NCI-H1436 treated with DMSO at 0.1 percent for 48 hours (cell line): ENCODE measurements at places on chromosomes 7 and 10.

GRCh38 chr10:42972946-42973345, 103.9 kb upstream of the RET start:
- DNase-seq: no peak

DNA sequence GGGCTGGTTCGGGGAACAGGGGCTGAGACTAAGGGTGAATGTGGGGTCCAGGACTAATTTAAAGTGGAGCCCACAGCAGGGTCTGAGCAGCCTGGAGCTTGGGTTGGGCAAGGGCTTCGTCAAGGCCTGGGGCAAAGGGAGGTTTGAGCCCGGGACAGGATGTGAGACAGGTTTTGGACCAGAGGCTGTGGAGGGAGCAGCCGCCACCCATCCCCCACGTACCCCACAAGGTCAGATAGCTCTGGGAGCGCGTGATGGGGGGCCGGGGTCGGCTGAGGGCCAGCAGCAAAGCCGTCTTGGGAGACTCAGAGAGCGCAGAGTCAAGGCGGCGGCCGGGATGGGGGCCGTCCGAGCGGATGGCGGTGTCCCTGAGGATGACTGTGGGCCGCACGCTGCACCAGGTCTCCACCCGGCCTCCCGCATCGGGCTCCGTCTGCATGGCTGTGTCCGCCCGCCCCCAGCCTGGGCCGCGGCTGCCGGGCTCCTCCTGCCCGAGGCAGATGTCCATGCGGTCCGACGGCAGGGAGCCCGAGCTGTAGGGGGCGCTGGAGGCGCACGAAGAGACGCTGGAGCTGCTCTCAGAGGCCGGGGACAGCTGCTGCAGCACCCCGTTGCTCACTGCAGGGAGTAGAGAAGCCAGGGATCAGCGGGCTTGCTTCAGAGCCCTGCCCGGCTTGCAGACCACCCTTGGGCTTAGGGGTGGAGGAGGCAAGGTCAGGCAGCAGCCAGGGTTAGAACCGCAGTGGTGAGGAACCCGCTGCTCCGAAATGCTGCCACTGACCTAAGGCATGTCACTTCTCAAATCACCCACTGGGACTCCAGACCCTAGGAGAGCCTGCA, 12.1 kb downstream of the PDZD7 start:
- no peak for DNase-seq

DNA sequence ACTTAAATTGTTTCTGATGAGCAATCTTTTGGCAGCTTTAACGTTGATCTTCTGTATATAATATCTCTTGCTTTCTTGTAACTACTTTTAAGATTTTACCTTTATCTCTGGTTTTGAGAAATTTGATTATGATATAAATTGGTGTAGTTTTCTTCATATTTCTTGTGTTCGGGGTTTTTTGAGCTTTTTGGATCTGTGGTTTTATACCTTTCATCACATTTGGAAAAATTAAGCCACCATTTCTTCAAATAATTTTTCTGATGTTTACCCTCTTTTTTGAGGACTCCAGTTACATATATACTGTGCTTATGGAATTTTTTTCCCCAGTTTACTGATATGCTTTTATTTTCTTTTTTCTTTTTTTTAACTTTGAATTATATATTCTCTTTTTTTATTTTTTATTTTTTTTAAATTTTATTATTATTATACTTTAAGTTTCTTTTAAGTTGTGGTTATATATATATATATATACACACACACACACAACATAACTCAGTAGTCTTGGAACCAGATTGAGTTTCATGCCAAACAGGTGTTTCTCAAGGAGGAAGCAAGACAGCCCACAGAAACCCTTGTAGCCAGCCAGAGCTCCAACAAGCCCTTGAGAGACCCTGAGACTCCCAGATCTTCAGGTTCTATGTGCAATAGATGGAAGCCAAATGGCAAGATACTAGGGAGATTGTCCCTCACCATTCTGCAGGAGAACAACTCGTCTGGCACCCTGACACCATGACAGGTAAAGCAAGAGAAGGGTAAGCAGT, 27.5 kb upstream of the NME8 start:
- no peak for DNase-seq

- DNase-seq: peak; percentile 4
Observed at GRCh38 chr10:110600487-110601101, 33.1 kb downstream of the SMC3 start.

- DNase-seq: no peak
Observed at GRCh38 chr10:28906011-28906411, 228.7 kb downstream of the BAMBI start.

DNA sequence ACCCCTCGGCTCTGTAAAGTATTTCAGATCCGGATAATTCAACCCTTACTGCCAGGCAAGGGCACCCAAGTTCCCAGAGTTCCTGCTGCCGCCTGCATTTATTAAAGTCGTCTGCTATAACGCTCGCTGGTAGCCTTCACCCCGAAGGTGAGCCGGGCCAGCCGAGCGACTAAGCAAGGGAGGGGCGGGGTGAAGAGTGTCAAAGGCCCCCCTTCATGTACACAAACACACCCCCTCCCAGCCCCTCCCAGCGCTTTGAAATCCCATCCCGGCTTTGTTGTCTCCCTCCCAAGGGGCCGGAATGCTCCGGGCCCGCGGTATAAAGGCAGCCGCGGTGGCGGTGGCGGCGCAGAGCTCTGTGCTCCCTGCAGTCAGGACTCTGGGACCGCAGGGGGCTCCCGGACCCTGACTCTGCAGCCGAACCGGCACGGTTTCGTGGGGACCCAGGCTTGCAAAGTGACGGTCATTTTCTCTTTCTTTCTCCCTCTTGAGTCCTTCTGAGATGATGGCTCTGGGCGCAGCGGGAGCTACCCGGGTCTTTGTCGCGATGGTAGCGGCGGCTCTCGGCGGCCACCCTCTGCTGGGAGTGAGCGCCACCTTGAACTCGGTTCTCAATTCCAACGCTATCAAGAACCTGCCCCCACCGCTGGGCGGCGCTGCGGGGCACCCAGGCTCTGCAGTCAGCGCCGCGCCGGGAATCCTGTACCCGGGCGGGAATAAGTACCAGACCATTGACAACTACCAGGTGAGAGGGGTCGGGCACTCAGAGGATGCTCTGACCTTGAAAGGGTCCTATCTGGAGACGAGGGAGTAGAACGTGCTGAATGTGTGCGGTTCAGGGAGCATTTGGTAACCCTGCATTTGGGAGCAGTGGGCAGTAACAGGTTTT, at the start of gene DKK1:
TSS of gene DKK1 (plus strand) at position 349 of the 889 bp plus-strand sequence. CDS start at position 503, 154 bp downstream.
- no peak for DNase-seq

- DNase-seq: no peak
Observed at GRCh38 chr7:19715499-19715898, 6.7 kb upstream of the POLR1F start.

DNA sequence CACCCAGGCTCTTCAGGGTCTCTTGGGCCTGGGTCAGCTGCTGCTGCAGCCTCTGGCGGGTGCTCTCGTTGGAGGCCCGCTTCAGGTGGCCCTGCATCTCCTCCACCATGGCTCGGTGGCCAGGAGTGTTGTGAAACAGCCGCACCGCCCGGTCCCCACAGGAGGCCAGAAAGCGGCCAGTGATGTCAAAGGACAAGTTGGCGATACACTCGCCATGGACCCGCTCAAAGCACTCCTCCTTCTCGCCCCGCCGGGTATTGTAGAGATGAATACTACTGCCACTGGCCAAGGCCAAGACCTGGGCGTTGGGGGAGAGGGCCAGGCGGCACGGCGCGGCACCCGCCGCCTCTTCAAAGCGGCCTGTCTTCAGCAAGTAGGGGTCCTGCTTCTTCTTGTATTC, 7.9 kb downstream of the TBL2 start:
- no peak for DNase-seq

DNA sequence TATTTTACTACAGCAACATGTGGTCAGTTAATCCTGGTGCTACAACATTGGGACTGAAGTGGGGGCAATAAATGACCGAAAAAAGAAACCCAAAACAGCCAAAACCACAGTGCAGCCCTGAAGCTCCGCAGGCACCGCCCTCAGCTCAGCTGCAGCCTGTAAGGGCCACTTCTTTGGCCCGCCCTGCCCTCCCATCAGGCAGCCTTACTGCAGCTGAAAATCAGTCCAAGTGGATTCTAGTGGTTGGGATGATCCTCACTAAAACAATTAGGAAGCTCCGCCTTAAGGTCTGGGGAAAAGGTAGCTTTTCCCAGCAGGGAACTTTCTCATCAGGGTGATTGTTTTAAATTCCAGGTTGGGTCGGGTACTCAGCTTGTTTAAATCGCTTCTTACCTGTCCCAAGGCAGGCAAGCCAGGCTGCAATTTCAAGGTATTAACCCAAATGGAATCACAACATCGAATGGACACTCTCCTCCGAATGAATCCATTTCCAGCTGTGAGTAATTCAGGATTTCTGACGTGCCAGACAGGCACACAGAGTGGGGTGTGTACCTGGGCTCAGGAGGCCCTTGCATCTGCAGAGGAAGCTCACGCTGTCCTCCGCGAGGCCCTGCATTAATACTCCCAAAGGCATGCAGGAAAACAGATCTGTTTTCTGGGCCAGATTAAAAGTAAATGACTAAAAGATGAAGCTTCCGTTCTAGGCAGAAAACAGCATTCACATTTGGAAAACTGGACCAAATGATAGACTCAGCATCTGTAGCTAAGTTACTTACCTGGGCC, 104.3 kb downstream of the CREB5 start:
- no peak for DNase-seq

DNA sequence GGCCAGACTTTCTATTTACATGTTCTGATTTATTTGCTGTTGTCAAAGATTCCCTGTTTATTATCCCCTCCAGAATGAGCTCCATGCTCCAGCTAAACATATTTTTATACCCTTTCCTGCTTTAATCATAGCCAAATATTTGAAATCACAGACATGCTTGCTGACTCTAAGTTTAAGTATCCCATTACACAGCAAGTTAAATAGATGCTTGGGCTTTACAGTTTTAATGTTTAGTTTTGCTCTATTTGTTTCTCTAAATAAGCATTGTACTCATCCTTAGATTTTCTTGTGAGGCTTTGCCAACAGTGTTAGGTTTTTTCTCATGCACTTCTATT, 196.8 kb downstream of the TAX1BP1 start:
- no peak for DNase-seq

DNA sequence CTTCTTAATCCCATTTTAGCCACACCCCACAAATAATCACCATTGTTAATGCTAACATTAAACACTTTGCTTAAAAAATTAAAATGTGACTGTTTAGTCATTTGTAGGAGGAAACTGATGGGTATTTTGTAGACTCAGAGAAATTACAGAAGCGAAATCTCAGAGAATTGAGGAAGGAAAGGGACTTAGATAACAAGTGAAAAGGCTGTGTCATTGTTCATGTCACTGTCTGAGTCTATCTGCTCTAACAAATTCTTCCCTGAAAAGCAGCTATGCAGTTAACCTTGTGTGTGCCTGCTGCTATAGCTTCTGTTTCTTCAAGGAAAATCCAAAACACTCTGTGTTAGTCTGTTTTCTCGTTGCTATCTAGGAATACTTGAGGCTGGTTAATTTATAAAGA, 40.9 kb upstream of the PLXDC2 start:
- no peak for DNase-seq

- DNase-seq: no peak
Observed at GRCh38 chr7:64996305-64996704, 5.5 kb upstream of the ZNF117 start.

DNA sequence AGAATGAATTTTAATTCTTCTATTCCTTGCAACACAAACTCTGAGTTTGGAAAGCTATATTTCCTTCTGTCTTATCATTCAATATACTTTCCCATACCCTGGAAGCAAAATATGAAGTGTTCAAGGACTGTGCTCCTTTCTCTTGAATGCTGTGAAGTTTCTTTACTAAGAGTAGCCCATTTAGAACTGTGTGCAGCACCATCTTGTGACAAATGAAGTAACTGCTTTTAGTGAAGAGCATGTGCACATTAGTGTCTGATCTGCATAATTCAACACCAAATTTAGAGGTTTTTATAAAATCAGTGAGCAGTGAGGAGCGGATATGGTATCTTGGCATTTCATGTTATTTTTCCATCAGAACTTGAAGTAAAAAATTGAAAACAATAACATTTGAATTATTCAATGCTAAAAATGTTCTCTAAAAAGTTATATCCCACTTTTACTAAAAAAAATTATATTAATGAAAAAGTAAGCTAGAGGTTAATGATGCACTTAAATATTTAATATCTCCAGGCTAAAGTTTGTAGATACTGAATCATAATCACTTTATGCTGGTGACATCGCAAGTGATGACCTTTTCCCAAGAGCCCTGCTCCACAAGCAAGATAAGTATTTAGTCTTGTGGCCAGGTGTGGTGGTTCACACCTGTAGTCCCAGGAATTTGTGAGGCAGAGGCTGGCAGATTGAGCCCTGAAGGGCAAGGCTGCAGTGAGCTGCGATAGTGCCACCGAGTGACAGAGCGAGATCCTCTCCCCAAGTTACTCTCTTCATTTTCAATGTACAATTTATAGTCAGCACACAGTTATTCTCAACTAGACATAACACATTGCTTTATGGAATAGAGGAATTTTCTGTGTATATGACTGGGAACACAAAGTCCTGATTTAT, 108.8 kb upstream of the PCLO start:
- DNase-seq: no peak

GRCh38 chr10:27388761-27389399, 115.2 kb upstream of the RAB18 start:
- no peak for DNase-seq

GRCh38 chr7:81079746-81080145, 160.9 kb upstream of the SEMA3C start:
- DNase-seq: no peak

- DNase-seq: no peak
Observed at GRCh38 chr10:113433711-113434110, 119.1 kb upstream of the HABP2 start.

- no peak for DNase-seq
Observed at GRCh38 chr10:72009051-72009424, 44.8 kb downstream of the CHST3 start.

DNA sequence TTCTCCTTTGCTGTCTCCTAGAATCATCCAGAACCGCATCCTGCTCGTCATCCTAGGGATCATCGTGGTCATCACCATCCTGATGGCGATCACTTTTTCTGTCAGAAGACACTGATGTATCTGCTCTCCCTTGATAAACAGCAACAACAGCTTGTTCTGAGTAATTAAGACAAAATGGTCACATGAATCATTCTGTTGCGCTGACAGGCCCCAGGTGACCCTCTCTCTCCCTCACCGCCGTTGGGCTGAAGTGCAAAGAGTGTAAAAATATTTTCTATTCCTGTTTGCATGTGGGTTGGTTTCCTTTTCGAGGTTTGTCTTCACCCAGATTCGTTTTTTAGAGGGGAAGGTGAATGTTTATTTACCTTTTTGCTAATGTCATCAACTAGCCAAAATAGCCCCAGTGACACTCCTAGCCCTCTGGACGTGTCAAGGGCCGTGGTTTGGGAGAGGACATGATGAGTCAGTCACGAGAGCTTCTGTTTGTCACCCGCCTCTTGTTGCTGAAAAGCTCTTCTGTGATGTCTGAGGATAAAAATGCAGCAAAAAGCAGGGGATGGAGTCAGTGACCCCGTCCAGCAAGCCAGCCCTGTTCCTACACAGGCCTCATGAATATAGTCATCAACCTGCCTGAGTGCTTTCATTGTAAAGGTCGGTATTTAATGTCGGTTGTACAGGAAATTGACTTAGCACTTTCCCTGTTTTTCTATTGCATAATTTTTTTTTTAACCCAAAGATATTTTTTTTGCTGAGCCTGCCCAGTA, 134.6 kb upstream of the TCF7L2 start:
- no peak for DNase-seq
